ENCODE measurements at places on chromosomes 2 and 18.
A peak's percentile ranks its signal among the peaks of the same experiment; 100 is the strongest.

DNA sequence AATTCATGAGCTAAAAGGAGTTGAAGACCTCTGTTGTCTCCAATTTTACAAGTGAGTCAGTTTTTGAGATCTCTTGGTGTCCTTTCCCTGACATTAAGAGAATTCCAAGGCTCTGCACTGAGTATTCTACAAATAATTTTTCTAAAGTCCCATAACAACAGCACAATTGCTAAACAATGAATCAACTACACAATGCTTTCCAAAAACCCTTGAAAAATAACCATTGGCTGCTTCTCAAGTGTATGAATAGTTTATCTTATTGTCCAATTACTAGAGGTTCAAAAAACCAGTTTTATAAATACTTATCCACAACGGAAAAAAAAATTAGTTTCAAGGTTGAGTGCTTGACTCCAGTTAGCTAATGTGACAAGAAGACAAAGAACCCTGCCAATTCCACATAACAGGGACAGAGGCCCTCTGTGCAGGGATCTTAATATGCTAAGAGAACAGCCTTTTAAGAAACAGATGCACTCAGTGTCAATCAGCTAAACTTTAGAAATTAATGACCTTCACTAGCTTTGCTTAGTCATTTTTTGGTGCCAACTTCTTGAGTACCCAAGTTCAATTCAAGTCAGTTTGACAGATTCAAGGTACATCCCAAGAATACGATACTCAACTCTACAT lies 266.6 kb upstream of the CYP26B1 start:
- no peak for DNase-seq

DNA sequence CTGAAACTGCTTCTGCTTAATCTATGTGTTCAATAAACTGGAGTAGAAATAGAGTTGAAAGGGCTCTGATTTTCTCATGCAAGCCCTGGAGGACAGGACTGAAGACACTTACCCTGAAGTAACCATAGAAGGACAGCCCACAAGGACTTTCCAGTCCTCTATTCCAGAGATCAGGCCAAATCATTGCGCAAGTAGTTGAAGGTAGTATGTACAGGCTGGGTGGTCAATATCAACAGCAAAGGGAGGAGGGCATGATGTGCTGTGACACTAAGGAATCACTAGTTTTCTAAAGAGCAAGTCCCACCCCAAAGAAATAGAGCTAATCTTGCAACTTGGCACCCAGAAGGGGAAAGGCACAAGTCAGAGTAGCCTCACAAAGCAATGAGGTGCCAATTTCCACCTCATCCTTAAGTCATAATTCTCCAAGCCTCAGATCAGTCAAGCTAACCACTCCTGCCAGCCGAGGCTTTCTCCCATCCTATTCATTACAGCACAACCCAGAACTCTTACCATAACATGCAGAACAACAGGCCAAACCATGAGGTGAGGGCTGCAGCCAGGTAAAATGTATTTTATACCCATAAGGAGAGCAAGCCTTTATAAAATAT lies 533.5 kb downstream of the TNS1 start:
- DNase-seq, result no peak

GRCh38 chr18:57965246-57965645 lies 78.8 kb upstream of the NEDD4L start:
- DNase-seq, result no peak

- no peak for DNase-seq
These were observed 521.3 kb downstream of the METTL4 start for GRCh38 chr18:2049986-2050385.

DNA sequence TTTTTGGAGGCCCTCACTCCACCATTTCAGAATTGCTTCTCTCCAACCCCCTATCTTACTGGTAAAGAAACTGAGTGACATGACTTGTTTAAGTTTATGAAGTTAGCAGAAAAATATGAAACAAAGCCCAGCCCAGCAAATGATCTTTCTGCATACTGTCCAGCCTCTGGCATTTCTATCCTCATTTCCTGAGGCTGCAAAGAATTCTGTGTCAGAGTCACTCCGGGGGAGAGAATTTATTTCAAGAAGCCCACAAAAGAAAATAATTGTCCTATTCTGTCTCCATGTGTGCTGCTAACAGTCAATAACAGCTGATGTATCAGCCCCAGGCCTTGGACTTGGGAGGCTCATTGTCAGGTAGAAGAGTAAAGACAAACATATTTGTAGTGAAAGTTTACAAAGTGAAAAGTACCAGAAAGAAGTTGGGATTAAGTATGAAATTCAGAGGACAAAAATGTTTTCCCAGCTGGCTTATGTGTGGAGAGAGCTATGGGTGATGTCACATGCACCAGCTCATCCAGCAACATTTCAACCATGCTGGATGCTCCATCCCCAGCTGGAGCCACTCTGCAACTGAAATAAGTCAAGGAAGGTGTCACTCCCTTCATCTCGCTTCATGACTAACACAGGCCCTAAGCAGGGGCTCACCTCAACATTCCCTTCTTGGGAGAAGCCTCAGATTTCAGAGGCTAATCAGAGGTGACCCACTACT lies 42.3 kb downstream of the TRABD2A start:
- peak; percentile 57 for DNase-seq

- no peak for DNase-seq
These were observed 298.8 kb downstream of the SP3 start for GRCh38 chr2:173666171-173666888.

GRCh38 chr2:70785137-70785911 lies 5.1 kb downstream of the FIGLA start:
- DNase-seq, result no peak

DNA sequence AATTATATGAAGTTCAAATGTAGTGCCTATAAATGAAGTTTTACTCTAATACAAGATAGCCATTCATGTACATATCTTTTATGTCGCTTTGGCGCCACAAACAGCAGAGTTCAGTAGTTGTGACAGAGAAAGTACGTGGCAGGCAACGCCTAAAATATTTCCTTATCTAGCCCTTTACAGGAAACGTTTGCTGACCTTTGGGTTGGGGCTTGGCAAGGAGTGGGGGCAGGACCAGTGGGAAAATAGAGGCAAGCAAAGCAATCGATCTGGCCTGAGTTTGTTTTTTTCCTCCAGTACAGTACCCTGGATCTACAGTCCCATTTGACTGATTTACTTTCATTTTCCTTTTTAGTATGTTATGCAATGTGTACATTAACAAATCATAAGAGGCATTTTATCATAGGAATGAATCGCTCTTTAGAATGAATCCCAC lies 13.1 kb downstream of the CCDC68 start:
- DNase-seq, result no peak

- DNase-seq, result no peak
These were observed 17.9 kb downstream of the MFSD6 start for GRCh38 chr2:190425883-190426658.

GRCh38 chr2:237359518-237359840 lies 54.5 kb downstream of the COL6A3 start:
- no peak for DNase-seq

- DNase-seq, result no peak
These were observed 834.8 kb downstream of the CPS1 start for GRCh38 chr2:211391189-211391567.

DNA sequence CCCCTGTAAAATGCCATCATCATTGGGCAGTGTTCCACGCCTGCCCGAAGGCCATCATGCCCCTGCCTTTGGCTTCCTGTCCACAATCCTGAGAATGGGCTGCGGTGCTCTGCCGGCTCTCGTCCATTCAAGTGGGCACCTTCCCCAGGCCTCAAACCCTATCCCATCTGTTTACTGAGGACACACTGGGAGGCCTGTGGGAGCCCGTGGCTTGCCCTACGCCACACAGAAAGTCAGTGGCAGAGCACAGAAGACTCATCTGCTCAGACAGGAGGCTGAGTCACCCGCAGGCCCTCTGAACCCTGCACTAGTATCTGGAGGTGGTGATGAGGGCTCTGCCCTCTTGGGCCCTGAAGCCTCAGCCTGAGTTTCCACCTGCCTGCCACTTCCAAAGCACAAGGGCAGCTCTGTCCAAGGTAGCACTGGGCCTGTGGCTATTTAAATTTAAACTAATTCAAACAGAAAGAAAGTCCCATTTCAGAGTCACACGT lies 19.1 kb upstream of the ANKRD53 start:
- DNase-seq, result no peak

DNA sequence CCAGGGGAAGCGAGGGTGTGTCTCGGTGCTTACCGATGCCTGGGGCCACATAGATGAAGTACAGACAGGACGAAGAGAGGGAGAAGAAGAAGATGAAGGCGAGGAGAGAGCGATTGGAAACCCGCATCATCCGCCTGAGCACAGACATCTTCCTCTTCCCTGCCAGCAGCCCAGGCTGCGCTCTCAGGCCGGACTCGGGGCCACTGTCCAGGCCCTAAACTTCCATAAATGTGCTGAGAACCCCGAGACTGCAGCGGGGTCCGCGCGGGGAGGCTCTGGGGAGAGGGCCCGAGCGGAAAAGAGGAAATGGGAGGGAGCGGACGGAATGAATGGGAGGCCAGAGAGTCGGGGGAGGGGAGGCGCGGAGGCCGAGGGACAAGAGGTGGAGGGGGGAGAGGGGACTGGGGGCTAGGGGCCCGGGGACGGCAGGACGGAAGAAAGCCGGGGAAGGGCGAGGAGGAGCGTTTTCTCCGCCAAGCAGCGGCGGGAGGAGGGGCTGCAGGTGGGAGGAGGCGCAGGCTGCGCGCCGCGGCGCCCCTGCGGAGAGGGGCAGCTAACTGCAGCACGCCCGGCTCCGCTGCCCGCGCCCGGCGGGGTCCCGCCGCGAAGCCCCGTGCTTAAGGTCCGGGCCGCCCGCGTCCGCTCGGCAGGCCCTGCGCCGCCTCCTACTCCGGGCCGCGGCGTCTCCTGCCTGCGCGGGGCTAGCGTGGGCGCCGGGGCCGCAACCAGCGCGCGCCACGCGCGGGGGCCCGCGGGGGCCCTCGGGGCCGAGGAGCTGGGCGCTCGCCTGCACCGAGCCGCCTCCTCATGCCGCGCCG lies at the start of gene B4GALT6:
Gene B4GALT6 (minus strand): TSS at position 303 of the 818 bp plus-strand sequence. CDS start 155 bp downstream, at position 148.
- no peak for DNase-seq

- DNase-seq, result no peak
These were observed 6.3 kb upstream of the LTBP1 start for GRCh38 chr2:32940316-32940997.

DNA sequence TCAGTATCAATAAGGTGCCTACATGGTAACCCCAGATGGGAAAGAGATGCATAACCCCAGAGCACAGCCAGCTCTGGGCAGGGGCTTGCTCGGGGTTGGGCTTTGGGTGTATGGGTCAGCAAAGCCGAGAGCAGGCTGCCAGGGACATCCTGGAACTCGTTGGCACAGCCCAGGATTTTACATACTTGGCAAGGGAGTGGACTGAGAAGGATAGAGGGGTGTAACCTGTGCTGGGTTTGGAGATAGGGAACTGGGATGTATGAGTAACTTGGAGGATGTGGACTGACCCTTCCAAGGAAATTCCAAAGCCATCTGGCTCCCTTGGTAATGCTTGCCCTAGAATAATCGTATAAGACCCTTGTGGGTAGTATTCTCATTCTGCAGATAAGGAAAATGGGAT lies 44.2 kb downstream of the GPR39 start:
- DNase-seq, result no peak

DNA sequence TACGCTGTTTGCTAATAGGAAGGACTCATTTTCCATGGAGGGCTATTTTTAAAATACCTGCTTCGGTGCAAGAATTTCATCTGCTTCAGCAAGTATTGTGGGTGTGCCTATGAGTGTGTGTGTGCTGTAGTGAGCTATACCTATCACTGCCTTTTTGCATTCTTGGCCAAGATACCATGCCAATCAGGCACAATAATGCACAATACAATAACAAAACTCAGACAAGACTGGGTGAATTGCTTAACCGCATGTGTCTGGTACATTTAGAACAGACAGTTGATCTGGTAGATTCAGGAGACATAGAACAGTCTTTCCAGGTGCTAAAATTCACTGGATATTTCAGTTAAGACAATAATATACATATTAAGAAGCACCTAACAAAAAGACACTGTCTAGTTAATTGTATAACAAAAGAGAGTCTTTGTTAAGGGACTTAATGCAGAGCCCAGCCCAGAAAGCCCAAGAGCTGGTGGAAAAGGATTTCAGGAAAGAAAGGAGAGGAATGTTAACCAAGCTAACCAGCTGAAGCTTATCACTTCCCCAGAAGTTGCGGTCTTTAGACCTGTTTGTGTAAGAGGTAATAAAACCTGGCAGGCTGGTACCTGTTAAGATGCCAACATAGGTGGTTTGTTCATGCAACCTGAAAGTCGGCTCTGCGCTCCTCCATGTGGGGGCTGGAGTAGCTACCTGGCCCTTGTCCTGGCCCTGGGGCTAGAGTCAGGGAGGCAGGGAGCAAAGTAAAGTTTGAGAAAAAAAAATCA lies 153.3 kb upstream of the RBMS1 start:
- no peak for DNase-seq

GRCh38 chr18:5237083-5237722 lies 40.1 kb upstream of the AKAIN1 start:
- DNase-seq, result no peak

GRCh38 chr18:13461469-13461868 lies 242.9 kb downstream of the LDLRAD4 start:
- DNase-seq, result no peak

DNA sequence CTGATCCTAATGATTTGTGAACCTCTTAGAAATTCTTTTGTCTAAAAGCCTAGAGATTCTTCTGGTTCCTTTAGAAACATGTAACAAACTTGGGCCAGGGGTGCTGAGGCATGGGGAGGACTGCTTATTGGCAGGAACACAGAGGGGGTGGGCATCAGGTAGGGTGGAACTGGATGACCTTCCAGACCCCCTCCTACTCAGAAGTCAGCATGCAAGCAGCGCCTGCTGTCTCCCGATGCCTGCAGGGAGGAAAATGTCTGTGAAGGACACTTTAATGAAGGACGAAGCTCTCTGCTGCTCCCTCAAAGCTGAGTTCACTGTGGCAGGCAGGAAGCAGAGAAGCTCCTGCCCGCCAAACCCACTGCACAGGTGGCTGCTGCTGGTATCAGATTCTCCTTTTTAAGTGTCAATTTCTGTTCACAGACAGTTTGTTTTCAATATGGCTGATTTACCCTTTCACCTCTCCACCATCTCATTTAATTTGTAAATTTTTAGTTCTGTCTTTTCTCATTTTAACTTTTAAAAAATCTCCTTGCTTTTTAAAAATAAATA lies 19.4 kb downstream of the COA5 start:
- DNase-seq, result no peak

DNA sequence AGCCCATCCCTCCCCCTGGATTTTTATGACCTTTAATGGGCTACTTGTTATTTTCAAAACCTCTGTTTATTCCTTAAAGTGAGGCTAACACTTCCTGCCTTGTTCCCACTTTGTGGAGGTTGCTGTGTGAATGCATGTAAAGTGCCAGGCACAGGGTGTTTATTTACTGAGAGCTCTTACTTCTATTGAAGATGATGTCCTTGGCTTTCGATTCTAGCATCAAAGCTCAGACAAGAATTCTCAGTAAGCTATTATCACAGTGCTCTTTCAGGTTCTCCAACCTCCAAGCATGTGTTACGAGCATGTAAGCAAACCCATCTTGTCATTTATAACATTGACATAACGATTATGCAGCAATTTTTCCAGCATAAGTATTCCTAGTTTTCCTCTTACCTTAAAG lies 44.2 kb downstream of the DPYSL5 start:
- DNase-seq, result no peak

GRCh38 chr2:217959723-217960122 lies 43.1 kb downstream of the TNS1 start:
- no peak for DNase-seq

- no peak for DNase-seq
These were observed 164.8 kb upstream of the KLHL14 start for GRCh38 chr18:32937597-32937996.

Measured in non-pigmented ciliary epithelial cell (primary cell).